ENCODE measurements at places on chromosomes 13 and 19.

DNA sequence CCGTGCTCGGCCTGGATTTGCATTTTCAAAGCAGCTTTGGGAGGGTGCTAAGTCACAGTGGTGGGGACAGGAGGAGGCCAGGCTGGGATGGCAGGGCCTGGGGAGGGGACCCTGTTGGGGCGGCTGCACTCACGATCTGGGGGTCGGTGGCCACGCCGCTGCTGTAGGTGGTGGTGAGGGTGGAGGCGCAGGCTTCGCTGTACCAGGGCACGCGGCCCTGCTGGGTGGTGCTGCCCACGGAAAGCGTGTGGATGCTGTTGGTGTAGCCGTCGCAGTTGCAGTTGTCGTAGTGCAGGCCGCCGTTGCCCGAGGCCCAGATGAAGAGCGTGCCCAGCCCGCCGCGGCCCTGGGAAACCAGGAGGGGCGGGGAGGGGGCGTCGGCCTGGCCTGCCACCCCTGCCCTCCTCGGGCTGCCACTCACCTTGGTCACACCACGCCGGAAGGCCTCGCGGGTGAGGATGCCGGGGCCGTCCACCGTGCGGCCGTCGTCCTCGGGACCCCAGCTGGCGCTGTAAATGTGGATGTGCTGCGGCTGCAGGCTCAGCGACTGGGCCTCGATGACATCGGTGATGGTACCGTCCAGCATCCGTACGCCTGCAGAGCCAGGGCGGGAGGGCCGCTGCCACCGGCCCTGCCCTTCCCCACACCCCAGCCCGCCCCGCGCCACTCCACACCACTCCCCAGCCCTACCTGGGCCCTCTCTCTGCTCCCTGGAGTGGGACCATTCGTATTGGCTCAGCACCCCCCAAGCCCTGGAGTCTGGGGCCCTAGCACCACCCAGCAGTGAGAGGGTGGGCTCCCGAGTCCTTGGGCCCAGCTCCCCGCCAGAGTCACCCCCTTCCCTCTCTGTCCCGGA lies 3.2 kb downstream of the PCSK4 start:
- no peak for DNase-seq

DNA sequence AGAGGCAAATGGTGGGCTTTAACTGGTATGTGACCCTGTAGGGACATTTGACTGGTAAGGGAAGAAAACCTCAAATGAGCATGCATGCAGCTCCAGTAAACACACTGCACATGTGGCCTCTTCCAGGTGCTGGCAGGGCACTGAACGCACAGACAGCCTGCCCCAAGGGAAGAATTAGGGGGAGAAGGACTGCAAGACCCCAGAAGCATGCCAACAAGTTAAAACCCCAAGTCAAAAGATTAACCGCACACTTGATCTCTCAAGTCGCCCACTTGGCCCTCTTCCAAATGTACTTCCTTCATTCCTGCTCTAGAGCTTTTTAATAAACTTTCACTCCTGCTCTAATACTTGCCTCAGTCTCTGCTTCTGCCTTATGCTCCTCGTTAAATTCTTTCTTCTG lies 46.9 kb upstream of the SLITRK1 start:
- DNase-seq: no peak

DNA sequence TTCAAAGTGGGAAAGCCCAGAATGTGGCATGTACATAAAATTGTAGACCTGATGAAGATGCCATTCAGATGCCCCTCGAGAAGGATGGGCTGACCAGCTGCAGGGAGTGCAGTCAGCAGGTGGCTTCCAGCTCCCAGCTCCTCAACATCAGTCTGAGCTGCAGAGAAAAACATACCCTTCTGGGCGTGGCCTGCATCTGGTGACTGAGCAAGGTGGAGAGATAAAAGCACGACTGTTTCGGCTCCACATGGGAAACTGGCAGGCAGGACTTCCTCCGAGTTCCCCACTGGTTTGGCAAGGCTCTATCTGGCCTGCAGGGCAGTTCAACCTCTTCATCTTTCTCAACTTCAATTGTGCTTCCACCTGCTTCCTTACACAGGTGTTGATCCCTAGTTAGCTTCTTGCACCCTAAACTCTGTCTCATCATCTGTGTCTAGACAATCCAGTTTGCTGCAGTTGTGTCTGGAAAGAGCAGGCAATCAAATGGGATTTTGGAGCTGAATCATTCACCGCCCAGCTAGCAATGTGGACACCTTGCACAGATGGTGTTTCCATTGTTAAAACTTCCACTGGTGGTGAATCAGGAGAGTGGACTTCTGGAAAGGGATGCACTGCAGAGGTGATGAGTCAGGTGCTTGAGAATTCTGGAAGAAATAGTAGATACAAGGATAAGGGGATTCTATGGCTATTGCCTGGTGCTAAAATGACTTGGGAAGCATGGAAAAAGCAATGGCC lies 56.8 kb downstream of the POLR1D start:
- DNase-seq: no peak

- DNase-seq: no peak
Measured at GRCh38 chr13:52711286-52711685, 28.3 kb downstream of the CNMD start.

DNA sequence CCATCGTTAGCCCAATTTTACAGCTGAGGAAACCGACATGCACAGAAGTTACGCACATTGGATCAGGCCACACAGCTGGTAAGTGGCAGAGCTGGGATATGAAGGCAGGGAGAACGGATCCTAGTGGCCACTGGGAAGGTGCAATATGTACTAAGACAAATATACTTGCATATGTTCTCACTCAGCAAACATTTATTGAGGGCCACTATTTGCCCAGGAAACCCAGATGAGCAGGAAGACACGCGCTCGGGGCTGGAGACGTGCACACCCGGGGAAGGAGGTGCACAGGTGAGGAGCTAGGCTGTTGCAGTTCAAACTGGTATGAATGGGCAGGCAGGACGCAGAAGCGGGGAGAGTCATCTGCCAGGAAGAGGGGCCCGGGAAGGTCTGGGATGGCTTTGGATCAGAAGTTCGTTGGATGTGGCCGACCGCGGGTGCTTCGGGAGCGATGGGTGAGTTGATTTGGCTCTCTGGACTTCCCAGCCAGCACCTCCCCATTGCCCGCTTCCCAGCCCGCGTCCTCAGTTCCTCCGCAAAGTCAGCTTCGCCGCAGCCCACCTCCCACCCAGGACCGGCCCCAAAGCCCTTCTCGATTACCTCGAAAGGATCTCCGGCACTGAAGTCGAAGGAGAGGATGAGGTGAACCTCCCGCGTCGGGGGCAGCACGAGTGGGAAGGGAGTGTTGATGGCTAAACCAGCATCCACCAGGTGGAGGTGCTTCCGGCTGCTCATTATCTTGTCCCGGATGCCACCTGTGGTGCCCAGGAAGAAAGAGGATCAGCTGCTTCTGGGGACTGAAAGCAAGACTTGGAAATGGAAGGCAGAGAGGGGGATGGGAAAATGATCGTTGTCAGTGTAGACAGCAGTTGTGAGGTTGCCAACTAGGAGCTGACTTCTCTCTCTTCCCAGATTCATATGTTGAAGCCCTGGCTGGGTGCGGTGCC lies 17.8 kb upstream of the CABP5 start:
- no peak for DNase-seq

- DNase-seq: no peak
Measured at GRCh38 chr13:106551350-106551749, 15.9 kb upstream of the EFNB2 start.

DNA sequence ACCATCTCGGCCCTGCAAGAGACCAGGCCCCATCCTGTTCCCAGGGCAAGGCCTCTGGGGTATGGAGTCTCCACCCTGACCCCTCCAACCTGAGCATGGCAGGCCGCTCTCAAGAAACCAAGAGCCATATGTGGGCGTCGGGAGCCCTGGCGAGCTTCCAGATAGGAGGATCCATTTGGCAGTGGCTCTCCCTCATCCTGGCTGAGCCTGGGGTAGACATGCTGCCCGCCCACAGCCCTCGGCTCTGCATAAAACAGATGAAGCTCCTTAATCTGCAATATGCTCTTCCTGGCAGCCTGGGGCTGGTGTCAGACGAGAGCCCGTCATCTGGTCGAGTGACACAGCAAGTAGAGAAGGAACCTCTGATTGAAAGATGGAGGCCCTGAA lies 6.1 kb downstream of the ATP13A1 start:
- DNase-seq: no peak

DNA sequence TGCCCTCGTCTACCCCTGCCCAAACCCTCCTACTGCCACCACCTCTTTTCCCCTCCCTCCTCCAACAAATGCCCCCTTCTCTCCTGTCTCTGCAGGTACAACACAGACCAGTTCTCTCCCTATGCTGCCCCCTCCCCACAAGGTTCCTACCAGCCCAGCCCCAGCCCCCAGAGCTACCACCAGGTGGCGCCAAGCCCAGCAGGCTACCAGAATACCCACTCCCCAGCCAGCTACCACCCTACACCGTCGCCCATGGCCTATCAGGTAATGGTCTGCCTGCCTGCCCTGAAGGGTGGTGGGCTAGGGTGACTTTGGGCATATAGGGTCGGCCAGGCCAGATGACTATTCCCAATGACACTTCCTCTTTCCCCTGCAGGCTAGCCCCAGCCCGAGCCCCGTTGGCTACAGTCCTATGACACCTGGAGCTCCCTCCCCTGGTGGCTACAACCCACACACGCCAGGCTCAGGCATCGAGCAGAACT lies 6.5 kb upstream of the TIMM50 start:
- DNase-seq: no peak

DNA sequence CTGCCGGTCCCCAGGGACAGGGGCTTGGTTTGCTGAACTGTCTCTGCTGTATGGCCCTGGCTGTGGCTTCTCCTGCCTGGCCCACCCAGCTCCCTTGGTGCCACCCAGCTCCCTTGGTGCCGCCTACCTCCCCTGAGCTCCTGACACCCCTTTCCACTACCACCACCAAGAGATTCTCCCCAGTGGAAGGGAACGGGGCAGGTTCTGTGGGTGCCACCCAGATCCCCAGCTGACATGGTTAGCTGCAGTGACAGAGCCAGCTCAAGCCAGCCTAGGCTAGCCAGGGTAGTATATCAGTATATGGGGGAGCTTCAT lies 28.5 kb upstream of the POP4 start:
- DNase-seq: no peak

DNA sequence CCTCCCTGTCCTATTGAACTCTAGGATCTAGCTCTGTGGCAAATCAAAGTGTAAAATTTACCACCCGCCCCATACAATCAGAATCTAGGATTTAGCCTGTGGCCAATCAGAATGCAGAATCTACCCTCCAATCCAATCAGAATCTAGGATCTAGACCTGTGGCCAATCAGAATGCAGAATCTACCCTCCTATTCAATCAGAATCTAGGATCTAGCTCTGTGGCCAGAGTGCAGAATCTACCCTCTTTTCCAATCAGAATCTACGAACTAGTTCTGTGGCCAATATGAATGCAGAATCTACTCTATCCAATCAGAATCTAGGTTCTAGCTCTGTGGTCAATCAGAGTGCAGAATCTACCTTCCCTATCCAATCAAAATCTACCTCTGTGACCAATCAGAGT lies 25.8 kb downstream of the PRKD2 start:
- no peak for DNase-seq

GRCh38 chr13:47036294-47037008 lies 139.6 kb upstream of the HTR2A start:
- DNase-seq: no peak

GRCh38 chr13:95676105-95676761 lies 706 bp upstream of the DNAJC3 start:
- no peak for DNase-seq

GRCh38 chr13:59538512-59538911 lies 625.2 kb downstream of the DIAPH3 start:
- no peak for DNase-seq

GRCh38 chr19:57850553-57851017 lies 926 bp downstream of the ZNF587 start:
- DNase-seq: no peak

GRCh38 chr13:52383366-52383765 lies 22.6 kb downstream of the THSD1 start:
- DNase-seq: no peak

GRCh38 chr19:13906910-13907309 lies 909 bp downstream of the CC2D1A start:
- no peak for DNase-seq

GRCh38 chr19:45306518-45307027 lies 16.1 kb downstream of the CKM start:
- no peak for DNase-seq

- DNase-seq: no peak
Measured at GRCh38 chr13:32330441-32330840, 15.1 kb downstream of the BRCA2 start.
